ENCODE measurements at places on chromosomes 1 and 21.

DNA sequence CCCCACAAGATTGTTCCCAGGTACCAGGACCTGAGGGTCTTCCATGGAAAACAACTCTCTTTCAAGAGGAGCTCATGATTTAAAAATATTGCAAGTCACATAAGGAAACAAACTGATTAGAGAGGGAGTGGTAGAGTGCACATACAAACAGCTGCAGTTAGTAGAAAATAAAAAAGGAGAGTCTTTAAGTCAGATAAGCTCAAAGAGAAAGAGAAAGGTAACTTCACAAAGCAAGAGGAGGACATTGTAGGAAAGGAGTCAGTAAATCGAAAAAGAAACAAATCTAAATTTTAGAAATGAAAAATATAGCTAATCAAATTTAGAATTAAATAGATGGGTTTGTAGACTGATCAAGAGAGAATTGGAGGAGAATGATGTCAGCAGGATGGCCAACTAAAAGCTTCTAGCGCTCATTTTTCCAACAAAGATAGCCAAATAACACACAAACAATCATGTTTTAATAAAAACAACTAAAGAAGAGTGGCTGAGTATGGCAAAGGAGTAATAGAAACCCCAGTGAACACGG lies 86.1 kb upstream of the CD53 start:
- DNase-seq = no peak

DNA sequence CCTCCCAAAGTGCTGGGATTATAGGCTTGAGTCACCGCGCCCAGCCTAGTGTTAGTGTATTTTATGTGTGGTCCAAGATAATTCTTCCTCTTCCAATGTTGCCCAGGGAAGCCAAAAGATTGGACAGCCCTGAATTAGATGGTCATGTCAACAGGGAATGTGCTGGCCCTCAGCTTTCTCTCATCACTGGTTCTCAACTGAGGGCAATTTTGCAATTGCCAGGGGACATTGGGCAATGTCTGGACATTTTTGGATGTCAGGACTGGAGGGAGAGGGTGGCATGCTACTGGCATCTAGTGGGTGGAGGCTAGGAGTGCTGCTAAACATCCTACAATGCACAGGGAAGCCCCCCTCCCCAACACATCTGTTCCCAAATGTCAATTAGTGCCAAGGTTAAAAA lies 95.0 kb downstream of the LAMC2 start:
- no peak for DNase-seq

GRCh38 chr1:62727656-62728407 lies 39.6 kb upstream of the DOCK7 start:
- DNase-seq = no peak

GRCh38 chr21:36027347-36027746 lies 33.0 kb downstream of the SETD4 start:
- DNase-seq = no peak

DNA sequence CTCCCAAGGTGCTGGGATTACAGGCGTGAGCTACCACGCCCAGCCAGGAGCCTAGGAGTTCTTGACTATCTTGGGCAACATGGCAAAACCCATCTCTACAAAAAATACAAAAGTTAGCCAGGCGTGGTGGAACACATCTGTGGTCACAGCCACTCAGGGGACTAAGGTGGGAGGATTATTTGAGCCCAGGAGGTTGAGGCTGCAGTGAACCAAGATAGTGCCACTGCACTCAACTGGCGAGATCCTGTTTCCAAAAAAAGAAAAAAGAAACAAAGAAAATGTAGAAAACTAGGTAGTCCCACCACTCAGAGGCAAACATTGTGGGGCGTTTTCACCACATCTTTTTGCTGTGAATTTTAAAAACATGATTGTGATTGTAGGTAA lies 141.3 kb downstream of the ZZZ3 start:
- no peak for DNase-seq

- no peak for DNase-seq
Observed at GRCh38 chr1:55589671-55590297, 374.6 kb upstream of the USP24 start.

- DNase-seq = no peak
Observed at GRCh38 chr1:111884772-111885443, 104.6 kb downstream of the KCND3 start.

DNA sequence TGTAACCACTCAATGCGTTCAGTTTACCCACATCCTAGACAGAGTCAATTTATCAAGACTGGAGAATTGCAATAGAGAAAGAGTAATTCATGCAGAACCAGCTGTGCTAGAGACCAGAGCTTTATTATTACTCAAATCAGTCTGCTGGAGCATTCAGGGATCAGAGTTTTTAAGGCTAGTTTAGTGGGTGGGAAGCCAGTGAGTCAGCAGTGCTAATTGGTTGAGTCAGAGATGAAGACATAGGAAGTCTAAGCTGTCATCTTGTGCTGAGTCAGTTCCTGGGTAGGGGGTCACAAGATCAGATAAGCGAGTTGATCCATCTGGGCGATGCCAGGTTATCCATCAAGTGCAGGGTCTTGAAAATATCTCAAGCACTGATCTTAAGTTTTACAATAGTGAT lies 499.6 kb downstream of the MRPL39 start:
- no peak for DNase-seq

GRCh38 chr1:71638081-71638766 lies 557.4 kb upstream of the ZRANB2 start:
- no peak for DNase-seq

DNA sequence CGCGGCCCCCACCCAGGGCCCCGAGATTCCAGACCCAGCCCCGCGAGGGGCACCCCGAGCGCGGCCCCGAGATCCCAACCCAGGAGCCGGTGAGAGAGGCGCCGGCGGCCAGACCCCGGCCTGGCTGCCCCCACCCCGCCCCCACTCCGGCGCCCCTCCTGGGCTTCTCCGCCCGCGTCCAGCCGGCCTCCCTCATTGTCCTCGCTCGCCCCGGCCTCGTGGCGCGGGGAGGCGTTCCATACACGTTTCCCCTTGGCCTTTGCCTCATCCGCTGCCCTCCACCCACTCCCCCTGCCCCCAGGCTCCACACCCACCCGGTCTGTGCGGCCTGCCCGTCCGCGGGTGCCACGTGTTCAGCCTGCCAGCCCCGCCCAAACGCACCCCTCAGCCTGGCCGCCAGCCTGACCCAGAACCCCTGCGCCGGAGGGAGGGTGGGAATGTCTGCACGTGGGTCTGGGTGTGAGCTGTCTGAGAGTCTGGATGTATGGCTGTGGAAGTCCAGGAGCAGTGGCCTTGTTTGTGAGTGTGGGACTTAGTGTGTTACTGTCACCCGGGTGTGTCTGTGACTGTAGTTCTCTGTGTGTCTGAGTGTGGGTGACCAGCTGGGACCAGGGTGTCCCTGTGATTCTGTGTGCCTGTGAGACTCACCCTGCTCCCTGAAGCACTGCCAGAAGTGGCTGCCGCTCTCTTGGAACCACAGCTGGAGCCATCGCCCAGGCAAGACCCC lies 681 bp downstream of the B4GALT2 start:
- DNase-seq = no peak

DNA sequence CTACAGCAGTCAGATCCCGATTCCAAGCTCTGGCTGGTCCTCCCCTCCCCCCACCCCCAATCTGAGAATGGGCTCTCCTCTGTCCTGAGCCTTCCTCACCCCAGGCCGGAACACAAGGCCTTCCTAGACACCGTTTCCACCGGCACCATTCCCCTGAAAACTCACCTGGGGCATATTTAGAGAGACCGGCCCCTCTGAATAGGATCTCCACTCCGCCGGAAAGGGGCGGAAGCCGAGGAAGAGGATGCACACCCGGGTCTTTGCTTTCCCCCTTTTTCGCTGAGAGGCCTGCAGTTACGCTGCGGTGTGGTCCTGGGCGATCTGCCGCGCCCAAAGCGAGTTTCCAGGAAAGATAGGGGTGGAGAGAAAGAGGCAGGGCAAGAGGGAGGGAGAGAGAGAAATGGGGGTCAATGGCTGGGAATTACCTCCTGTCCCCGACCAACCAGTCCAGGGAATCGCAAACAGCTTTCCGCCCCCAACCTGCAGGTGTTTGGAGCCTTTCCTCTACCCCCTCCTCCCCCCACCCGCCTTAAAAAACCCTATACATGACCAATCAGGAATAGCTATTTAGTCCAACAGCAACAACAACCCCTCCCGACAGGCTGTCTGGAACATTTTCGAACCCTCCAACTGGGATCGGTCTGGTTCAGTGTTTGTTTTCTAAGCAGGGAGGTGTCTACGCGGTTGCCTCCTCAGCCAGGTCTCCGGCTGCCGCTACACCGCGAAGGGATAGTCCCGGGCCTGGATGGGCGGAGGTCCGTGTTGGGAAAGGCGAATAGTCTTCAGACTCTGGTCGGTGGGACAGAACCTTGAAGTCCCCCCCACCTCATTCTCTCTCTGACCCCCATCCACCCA lies 2.8 kb downstream of the TAL1 start:
- no peak for DNase-seq

DNA sequence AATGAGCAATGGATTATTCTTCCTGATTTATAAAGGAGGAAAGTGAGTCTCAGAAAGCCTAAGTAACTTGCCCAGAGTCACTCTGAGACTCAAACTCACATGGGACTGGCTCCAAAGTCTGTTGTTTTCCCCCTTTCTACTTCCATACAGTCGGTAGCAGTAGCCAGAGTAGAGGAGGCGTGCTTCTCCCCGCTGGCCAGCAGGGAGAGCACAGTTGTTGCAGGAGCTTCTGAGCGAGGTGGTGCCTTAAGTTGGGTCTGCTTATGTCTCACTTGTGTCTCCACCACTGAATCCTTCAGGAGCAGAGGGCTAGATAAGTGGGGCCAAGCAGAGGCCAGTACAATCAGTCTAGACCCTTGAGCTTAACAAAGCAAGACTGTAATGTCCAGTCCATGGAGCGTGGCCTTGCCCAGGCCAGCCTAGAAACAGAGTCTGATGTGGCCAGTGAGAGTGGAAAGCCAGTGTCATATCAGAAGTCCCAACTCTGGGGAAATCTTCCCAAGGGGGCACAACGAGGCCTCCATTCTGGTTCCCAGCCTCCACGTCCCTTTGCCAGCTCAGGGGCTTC lies 181.9 kb downstream of the ZSCAN20 start:
- no peak for DNase-seq

- no peak for DNase-seq
Observed at GRCh38 chr21:45050797-45051489, 23.4 kb upstream of the ADARB1 start.

DNA sequence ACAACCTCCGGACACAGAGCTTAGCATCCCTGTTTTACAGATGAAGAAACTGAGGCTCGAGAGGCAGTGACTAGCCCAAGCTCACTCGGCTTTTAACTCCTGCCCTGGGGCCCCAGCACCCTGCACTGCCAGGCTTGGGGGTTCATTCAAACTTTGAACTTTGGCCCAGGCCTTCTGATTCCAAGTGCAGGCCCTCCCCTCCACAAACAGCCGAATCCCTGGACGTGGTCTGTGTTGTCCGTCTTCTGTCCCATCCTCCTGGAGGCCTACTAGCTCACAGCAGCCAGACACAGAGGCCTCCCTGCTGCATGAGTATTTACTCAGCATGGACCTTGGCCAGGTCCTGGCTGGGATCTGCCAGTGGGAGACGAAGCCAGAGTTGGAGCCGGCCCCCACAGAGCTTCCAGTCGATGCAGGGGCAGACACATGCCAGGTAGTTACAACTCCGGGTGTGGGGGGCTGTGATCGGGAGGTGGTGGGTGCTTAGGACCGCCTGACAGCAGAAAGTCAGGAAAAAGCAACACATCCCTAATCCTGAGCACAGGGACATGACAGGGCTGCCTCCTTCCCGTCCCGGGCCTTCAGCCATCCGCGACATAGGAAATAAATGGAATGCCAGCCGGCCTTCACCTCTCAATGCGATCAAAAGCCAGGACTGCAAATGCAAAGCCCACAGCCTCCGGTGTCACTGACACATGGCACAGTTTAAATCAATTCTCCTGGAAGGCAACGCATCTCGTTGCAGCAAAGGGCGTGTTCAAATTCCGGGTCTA lies 7.4 kb downstream of the IFFO2 start:
- no peak for DNase-seq

GRCh38 chr1:25256578-25256965 lies 9.3 kb upstream of the RSRP1 start:
- no peak for DNase-seq

GRCh38 chr1:215677112-215677511 lies 110.0 kb downstream of the KCTD3 start:
- DNase-seq = no peak

DNA sequence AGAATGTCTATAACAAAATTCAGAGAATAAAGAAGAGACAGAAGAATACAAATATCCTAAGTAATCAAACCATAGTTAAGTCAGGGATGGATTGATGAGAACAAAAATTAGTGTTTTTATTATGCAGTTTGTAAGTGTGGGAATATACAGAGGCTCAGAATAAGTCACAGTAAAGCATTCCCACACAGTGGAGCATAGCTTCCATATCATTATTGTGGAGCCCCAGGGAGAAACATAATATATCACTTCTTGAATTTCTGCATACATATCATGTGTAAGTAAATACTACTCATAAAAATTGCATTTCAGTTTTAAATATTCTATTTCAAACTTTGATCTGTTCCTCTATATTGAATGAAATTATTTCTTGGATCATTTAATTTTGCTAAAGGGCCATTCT lies 790.4 kb downstream of the PLA2G4A start:
- DNase-seq = no peak

- DNase-seq = no peak
Observed at GRCh38 chr1:217238945-217239344, 391.9 kb downstream of the GPATCH2 start.

- no peak for DNase-seq
Observed at GRCh38 chr1:5267603-5268235, 613.3 kb downstream of the AJAP1 start.

GRCh38 chr1:192830595-192831246 lies 21.9 kb downstream of the RGS2 start:
- no peak for DNase-seq

DNA sequence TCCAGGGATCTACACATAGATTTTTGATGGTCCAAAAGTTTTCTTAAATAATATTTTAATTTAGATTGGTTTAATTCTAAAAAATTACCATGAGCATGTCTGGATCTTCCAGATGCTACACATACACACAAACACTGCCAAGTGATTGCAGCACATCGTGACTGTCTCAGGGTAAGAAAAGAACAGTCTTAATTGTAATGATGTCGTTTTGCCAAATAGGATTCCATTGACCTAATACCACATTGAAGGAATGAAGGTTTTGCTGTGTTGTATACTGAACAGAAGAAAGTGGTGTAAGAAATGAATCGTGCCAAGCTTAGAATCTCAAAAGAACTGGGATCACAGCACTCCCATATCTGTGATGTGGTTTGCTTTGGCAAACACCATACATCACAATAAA lies 633.3 kb upstream of the CAMK1G start:
- no peak for DNase-seq

- DNase-seq = no peak
Observed at GRCh38 chr1:5239911-5240310, 585.5 kb downstream of the AJAP1 start.

- no peak for DNase-seq
Observed at GRCh38 chr1:186292875-186293274, 82.2 kb downstream of the TPR start.

All from cortex of kidney (tissue), 1 donor.